AG04449 (cell line): ENCODE measurements at places on chromosomes 11 and 22.
A peak's percentile ranks its signal among the peaks of the same experiment; 100 is the strongest.

GRCh38 chr11:28107191-28107749 lies 686 bp downstream of the KIF18A start:
- DNase-seq, result no peak

DNA sequence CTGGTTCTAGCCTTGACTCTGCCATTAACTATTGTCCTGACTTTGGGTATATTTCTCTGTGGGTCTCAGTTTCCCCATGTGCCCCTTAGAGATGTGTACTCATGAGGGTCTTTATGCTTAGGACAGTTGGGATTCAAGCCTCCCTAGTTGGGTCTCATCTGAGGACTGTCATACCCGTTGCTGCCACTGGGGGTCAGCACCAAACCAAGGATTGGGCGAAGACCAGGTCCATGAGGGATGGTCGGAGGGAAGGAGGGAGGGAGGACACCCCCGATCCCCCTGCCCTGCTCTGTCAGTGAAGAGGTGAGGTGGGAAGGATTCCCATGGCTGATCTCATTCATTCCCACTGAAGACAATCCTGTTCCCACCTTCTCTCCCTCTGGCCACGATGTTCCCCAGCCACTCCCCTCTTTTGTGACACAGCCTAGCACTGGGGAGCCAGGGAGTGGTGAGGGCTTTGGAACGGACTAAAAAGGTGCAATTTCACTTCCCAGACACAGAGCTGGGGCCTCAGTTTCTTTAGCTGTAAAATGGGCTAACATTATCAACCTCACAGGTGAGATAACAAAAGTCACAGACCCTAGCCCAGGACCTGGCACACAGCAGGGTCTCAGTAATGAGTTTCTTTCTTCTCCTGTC lies 12.4 kb upstream of the KLHL35 start:
- no peak for DNase-seq

DNA sequence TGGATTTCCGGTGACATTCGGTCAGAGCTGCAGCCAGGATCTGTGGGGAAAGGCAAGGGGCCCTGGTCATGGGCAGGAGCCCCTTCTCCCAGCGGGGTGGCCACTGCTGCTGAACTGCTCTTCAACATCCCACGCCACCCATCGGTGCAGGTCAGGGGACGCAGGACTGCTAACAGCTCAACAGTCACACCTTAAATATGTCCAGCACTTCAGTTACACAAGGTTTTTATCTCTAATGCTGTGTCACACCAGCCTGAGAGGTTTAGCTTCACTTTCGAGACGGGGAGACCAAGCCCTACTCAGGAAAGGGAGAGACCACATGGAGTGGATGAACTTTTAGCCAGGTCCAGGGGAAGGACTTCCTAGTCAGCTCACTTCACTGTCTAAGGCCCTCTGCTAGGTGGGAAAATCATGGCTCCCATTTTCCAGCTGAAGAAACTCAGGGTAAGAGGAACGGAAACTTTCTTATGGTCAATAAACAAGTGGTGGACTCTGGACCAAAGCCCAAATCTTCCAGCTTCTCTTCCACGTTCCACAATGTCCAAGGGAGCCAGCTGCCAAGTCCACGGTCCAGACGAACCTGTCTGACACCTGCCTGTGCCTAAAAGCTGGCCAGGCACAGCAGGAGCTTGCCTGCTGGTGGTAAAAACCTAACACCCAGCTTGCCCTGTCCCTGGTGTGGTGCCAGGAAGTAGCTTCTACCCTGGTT lies 21.0 kb upstream of the CHADL start:
- no peak for DNase-seq

DNA sequence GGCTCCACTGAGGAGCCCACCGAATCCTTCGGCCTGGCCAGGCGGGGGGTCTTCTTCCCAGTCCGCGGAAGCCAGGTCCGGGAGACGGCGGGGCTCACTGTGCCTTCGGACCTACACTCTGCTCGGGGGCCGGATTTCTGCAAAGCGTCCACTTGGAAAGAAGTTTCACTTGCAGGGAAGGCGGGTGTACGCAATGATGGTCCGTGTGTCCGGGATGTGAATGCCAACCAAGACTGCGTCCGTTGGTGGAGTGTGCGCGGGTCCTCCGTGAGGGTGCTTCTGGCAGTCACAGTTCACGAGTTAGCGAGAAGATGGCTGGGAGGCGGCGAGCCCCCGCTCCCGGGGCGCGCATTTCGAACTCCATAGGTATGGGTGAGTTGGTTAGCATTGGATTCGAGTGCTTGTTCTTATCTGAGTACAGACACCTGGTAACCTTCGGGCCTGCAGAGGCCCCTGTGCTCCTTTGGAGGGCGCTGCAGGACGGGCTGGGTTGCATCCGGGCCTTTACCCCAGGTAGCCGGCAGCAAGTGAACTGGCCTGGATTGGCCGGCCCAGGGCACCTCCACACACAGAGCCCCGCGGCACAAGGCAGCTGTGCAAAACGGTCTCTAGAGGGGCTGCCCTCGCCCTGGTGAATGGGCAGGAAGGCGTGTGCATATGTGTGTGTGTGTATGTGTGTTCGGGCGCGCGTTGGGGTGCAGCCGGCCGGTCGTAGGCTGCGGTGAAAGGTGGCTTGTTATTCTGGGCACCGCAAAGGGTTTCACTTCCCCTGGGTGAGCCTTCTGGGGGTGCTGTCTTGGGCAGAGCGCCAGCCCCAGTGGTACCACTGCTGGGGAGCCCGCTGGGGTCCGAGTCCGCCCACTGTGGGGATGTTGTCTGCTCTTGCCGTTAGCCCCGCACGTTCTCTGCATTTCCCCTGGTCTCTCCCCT lies 13.3 kb upstream of the CYP2R1 start:
- no peak for DNase-seq

- DNase-seq, result no peak
These were observed 21.5 kb upstream of the TXNRD2 start for GRCh38 chr22:19962909-19963806.

DNA sequence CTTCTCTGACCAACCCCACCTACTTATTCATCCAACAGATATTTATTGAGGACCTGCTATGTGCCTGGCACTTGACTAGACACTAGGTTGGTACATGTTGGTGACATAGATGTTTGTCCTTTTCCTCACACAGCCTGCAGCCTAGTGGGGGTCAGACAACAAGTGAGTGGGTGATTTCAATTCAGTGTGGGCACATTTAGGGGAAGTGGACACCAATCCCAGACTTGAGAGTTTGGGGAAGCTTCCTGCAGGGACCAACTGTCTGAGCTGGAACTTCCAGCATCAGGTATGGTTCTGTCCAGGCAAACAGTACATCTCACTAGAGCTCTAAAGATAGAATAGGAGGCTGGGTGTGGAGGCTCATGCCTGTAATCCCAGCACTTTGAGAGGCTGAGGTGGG lies 5.8 kb upstream of the BCL9L start:
- no peak for DNase-seq

DNA sequence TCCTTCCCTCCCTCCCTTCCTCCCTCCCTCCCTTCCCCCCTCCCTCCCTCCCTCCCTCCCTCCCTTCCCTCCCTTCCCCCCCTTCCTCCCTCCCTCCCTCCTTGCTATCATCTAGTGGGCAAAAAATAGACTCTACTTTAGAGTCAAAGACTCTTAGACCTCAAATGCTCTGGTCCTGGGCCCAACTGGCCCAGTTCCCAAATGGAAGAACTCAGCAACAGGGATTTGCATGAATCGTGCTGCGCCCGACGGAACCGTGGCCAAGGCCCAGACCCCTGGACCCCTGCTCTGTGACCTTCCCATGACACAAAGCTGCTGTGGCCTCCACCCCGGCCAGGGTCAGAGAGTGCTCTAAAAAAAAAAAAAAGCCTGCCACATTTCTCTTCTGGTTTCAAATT lies 97.4 kb downstream of the WNT7B start:
- DNase-seq, result no peak

- no peak for DNase-seq
These were observed 27.8 kb upstream of the SHISAL1 start for GRCh38 chr22:44340271-44341239.

GRCh38 chr22:39746600-39747262 lies 146.8 kb downstream of the ENTHD1 start:
- no peak for DNase-seq

GRCh38 chr11:122317305-122317704 lies 201.3 kb upstream of the BLID start:
- peak; percentile 47 for DNase-seq

DNA sequence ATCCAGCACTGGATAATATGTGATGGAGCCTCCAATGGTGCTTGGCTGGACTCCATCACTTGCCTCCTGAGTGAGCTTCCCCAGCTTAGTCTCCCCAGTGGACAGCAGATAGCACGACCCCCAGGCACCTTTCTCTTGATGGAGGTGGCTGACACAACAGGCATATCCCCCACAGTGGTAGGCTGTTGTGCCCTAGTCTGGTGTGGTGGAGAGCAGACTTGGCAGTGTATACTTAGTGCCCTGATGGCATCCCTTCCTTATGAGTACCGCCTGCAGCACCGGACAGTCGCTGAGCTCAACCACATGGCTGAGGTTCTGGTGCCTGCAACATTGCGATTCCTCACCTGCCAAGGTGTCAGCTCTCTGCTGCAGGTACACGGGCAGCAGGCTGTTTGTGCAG lies 50.1 kb downstream of the DNHD1 start:
- DNase-seq, result no peak

DNA sequence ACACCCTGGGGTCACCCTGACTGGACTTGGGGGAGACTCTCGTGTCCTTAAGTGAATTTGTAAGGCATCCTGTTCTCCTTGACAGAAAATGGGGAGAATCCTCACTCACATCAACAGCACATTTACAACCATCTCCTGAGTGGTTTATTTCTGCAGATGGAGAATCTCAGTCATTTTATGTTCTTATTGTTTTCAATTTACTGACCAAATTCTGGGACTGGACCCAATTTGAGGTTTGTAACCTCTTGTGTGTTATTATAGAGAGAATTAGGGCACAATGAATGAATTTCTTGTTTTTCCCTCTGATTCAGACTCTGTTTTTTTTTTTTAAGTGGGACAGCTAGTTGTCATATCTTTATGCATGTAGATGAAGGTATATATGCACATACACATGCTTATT lies 104.9 kb downstream of the ADAMTS15 start:
- no peak for DNase-seq

DNA sequence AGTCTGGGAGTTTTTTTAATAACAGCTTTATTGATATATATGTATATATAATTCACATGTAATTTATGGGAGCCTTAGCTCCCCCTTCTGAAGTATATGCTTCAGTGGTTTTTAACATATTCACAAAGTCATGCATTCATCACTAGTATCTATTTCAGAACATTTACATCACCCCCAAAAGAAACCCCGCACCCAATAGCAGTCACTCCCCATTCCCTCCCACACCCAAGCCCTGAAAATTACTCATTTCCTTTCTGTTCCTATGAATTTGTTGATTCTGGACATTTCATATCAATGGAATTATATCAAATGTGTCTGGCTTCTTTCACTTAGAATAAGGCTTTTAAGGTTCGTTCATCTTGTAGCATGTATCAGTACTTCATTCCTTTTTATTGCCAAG lies 35.6 kb upstream of the SYT7 start:
- DNase-seq, result no peak

DNA sequence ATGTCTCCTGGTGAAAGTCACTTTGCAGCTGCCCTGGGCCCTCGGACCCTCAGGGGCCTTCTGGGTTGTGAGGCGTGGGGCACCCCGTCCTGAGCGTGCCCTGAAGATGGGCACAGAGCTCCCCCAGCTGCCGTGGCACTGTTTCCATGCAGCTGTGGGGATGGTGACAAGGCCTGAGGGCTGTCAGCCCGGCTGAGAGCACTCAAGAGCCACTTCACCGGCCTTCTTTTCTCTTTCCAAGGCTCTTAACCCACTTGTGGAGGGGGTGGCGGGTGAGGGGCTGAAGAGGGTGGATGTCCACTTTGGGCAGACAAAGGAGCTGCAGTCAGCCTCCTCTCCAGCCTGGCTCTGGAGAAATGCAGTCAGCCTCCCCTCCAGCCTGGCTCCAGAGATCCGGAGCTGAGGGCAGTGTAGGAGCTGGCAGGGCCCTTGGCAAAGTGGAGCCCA lies 239.5 kb downstream of the ST3GAL4 start:
- DNase-seq, result no peak

GRCh38 chr11:13917904-13918303 lies 44.6 kb upstream of the SPON1 start:
- DNase-seq, result no peak

DNA sequence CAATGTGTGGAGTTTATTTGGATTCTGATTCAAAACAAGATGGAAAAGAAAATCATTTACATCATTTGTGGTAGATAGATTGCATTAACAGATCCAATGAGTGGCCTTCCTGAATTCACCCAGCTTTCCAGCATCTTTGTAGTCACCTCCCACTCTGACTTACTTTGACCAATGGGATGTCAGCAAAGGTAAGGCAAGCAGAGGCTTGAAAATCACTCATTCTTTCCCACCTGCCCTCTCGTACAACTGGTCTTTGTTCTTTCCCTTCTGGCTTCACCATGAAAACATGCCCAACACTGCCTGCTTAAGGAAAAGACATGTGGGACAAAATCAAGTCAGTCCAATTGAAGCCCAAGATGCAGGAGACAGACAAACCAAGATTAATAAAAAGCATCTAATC lies 202.1 kb downstream of the TTC28 start:
- DNase-seq, result no peak

DNA sequence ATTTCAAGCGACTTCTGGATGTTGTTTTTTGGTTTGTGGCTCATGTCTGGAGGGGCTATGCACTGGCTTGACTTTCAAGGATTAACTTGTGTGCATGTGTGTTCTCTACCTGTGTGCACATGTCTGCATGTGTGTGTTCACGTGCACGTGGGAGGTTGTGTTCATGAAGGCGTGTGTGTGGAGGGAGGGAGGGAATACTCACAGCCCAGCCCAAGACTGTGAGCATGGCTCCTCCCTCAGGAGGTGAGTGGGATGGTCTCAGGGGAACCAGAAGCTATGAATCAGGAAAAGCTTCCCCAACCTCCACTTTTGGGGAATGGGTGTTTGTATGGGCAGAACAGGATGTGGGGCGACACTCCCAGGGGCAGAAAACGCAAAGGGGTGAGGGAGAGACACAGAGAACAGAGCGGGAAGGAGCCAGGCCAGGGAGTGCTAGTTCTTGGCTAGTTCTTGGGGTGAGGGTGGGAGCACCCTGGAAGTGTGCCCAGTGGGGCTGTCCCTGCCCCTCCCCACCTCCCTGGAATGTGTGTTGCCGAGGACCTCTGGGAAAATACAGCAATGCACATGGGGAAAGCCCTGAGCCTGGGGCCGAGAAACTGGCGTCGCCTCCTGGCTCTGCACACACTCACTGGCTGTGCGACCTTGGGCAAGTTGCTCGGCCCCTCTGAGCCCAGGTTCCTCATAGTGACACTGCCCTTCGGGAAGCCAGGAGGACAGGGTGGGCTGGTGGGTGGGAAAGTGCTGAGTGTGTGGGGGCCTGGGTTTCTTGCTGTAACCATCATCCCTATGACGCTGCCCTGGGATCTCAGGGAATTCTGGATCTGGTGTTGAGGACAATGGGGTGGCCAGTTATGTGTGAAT lies 16.9 kb upstream of the ALX4 start:
- no peak for DNase-seq

GRCh38 chr22:49535126-49535525 lies 292.5 kb downstream of the BRD1 start:
- no peak for DNase-seq

- no peak for DNase-seq
These were observed 19.2 kb upstream of the MUC5B start for GRCh38 chr11:1203505-1204271.
